ENCODE measurements at places on chromosomes 12 and 14.

GRCh38 chr14:87231336-87232026 lies 761.5 kb downstream of the GALC start:
- no peak for DNase-seq

DNA sequence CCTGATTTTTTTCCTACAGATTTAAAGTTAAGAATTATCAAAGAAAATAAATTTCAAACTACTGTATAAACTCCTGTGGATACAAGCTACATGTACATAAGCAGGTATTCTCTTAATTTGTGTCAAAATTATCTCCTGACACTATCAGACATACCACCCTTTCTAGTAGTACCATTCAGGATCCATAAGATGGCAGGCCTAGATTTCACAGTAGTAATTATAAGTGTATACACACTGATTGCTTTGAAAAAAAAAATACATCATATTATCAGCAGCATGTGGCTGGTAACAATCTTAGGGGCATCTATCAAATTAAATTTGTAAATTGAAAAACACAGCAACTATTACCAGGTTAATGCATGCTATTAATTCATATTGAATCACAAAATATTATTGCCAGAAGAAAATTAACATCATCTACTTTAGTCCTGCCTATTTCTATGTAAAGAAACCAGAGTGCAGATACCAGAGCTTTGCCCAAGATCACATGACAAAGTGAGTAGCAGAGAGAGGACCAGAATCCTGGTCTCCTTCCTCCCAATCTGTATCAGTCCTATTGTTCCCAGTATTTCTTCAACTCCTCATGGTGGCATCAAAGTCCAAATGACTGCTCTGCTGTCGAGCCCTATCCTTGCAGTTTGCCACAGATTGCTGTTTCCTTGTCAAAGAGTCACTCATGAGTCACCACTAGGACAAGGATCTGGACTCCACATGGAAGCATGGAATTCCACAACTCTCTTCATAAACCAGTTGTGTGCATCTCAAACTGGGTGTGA lies 27.7 kb upstream of the CALM1 start:
- peak; percentile 66 for DNase-seq

- DNase-seq = peak; percentile 30
Observed at GRCh38 chr12:66210840-66211239, 21.8 kb downstream of the IRAK3 start.

DNA sequence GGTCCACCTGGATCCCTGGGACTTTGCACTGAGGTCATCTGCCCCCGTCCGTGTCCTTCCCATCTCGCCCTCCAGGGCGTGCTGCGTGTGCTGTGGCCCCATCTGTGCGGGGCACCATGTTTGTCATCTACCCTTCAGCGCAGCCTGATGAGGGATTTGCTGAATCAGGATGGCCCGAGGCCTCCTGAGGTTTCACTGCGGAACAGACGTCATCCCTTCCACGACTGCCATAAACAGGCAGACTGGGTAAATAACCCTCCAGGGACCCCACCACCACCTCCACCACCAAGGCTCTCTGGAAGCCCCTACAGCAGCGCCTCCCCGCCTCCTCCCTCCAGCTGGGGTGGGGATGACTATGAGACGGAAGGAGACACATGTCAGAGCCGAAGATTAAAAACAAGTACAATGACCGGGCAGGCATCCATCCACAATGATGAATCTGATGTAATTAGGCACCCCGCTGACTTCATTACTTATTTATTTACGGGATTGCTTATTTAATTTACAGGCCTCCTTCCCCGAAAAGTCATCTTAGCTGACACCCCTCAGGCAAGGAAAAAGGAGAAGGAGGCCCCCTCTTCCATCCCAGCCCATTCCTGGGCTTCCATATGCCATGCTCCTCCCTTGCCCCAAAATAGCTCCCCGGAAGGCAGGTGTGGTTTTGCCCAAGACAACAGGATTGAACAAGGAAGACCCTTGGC lies 39.4 kb downstream of the NCOR2 start:
- DNase-seq = no peak

GRCh38 chr14:71686677-71687076 lies 245.6 kb upstream of the RGS6 start:
- no peak for DNase-seq

- DNase-seq = no peak
Observed at GRCh38 chr14:71523630-71524319, 408.5 kb upstream of the RGS6 start.

- DNase-seq = no peak
Observed at GRCh38 chr14:98175881-98176280, 1096.1 kb downstream of the BCL11B start.

DNA sequence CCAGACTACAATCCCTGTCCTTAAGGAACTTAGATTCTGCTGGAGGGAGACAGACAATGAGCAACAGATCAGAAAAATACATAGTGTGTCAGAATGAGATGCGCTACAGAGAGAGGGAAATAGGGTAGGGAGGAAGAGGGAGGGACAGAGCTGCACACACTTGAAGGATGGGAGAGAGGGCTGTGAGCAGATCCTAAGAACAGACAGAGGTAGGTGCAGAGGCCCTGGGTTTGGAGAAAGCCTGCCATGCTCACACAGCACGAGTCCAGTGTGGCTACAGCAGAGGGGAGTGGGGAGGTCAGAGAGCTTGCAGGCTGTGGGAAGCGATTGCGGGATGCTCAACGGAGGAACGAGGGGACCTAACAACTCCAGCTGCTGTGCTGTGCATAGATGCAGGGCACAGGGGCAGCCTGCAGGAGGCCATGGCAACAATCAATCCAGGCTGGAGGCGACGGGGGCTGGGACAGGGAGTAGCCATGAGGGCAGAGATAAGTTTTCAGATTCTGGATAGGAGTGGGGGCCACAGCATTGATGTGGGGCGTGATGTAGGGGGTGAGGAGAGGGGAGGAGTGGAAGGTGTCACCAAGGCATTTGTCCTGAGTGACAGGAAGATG lies 20.7 kb downstream of the FAIM2 start:
- DNase-seq = no peak

- peak; percentile 34 for DNase-seq
Observed at GRCh38 chr12:39990122-39991101, 115.5 kb downstream of the SLC2A13 start.

GRCh38 chr12:57891542-57892228 lies 45.2 kb upstream of the CTDSP2 start:
- no peak for DNase-seq

GRCh38 chr14:94244182-94244581 lies 48.9 kb downstream of the SERPINA10 start:
- DNase-seq = no peak

DNA sequence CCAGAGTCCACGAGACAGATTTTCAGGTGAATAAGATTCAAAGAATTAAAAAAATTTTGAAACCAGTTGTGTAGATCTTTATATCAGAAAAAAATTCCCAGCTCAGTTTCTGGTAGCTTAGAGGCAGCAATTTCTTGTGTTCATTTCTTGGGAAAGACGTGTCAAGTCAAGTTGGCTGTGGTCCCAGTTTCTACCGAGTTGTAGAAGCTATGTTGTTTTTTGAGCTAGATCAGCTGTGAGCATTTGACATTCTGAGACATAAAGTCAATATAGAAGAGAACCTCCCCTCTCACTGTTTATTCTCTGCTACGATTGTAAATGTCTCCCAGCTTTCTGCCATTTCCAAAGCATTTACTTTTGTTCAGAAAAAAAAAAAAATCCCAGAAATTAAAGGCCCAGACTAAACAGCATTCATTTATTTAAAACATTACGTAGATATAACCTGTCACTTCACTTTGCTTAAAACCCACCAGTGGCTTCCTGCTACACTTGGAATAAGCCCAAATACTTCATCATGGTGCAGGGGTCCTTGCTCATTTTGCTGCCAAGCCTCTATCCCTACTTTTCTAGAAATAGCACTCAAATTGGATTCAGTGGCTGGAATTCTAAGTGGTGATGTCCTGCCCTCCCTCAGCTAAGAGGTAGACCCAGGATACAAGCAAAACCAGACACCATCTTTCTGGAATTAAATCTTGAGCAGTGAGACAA lies 20.6 kb upstream of the PYGL start:
- peak; percentile 90 for DNase-seq

GRCh38 chr12:12684375-12685106 lies 11.4 kb downstream of the GPR19 start:
- DNase-seq = peak; percentile 40

DNA sequence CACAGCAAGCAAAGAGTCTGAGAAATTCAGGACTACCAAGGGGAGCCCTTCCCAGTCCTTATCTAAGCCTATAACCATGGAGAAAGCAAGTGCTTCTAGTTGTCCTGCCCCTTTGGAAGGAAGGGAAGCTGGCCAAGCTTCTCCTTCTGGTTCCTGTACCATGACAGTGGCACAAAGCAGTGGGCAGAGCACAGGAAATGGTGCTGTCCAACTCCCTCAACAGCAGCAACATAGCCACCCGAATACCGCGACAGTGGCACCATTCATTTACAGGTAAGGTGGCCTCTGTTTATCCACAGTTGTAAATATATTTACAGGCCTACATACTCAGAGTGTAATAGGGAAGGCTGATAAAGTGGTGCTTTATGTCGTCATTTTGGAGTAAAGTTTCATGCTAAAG lies 176.5 kb downstream of the NAV3 start:
- DNase-seq = no peak

DNA sequence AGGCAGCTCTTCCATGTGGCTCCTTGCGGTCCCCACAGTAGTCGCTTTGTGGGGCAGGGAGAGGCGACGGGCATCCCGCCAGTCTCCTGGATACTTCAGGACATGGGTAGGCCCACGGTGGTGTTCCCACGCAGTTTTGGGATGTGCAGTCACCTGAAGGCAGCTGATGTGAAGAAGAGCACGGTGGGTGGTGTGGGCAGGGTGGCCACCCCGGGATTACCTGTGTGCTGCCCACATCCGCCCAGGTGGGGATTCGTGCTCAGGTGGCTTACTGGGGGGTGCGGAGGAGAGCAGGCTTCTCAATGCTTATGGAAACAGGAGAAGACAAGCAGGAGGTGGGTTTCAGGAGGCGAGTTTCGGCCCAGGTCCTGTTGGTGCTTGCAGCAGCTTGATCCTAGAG lies 28.4 kb upstream of the TDRD9 start:
- no peak for DNase-seq

GRCh38 chr12:107929436-107929835 lies 154.9 kb downstream of the ASCL4 start:
- DNase-seq = peak; percentile 13

GRCh38 chr14:55160989-55161388 lies 30.4 kb downstream of the DLGAP5 start:
- peak; percentile 37 for DNase-seq

GRCh38 chr12:76546889-76547288 lies 12.7 kb downstream of the OSBPL8 start:
- no peak for DNase-seq

DNA sequence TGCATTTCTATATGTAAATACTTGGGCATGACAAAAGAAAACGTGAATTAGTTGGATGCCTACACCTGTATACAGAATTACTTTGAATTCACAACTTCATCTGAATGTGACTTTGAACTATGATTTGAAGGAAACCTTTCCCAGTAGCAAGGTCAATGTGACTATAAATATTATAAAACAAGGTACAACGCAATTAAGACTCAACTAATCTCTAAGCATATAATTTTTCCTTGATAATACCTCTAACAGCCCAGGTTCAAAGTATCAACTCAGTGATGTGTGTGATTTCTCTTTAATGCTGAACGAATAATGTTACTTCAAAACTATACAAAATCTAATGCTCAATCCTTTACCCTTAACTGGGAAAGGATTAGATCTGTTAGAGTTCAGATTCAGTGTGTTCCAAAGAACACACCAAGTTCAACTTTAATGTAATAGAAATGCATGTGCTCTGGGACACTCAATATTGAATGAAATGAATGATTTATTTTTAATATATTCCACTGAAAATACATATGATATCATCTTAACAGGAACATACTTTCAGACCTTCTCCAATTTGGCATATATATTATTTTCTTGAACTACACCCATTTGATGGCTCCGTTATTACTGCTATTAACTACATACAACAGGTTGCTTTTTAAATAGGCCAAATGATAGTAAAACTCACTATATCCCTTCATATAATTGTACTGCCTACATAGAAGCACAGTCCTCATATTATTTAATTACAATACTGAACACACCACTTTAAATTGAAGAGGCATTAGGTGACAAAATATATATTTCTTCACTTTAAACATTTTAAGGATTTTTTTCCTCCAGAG lies 40.1 kb upstream of the MTERF2 start:
- no peak for DNase-seq

DNA sequence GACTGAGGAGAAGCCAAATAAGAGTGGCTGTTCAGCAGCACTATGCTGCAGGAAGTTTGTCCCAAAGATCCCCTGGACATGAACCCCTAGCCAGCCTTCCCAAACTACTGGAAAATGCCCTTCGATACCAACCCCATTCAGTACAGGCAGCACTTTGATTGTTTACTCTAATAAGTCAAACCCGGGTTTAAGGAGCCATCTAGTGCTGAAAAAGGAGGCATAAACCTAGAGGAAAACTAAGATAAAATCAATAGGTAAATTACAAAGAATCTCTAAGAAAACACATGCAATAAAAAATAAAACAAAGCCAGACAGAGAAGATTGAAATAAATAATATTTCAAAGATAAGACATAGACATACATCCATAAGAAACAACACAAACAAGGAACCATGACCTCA lies 771.6 kb downstream of the RPS29 start:
- DNase-seq = no peak

DNA sequence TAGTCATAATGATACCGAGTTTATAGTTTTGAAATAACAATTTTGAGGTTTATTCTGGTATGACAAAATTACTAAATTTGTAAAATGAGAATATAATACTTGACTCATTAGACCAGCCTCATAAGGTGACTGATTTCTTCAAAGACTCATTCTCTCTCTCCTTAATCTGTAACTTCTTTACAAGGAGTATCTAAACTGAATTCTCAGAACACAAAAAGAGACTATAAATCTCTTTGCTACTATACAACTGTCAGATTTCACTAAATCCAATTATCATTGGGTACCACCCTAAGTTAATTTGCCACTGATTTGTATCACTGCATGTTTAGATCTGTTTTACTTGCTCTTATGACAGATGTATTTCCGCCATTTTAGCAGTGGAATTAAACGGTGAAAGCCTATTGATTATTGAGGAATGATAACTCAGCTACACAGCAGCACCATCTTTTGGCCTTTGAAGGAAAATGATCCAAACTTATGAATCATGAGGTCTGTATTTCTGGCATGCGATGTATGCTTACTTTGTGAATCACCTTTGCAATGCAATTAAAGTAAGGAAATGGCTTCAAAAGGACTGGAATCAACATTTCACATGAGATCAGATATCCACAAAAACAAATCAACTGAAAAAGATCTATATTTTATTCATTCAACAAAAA lies 161.2 kb downstream of the RERGL start:
- peak; percentile 86 for DNase-seq

DNA sequence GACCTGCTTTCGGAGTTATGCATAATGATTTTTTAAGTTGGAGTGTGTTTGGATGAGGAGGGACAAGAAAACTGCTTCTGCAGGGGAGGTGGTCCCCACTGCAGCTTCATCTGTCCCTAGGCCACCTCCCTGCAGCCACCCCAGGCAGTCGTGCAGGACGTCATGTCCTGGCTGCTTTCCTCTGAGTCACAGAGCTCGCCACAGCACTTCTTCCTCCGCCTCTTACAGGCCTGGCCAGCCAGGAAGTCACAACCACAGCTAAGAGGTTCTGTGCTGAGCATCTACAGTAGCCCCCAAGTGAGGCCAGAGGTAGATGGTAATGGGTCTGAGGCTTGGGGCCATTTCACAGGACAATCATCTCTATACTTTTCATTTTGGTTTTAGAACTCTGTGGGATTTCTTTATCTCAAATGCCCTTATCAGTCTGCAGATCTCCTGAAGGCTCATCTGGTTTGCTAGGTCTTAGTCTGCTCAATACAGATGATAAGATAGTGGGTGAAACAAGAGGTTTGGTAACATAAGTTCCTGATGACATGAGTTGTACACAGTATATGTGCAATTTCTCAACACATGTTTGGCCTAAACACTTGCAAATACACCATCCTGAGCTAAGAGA lies 106.4 kb downstream of the ARF6 start:
- peak; percentile 86 for DNase-seq

Measured in LHCN-M2 (cell line).